ENCODE measurements at places on chromosomes 1 and 21.

GRCh38 chr21:42453224-42453985 is 42.6 kb downstream of the RSPH1 start:
- no peak for DNase-seq

DNA sequence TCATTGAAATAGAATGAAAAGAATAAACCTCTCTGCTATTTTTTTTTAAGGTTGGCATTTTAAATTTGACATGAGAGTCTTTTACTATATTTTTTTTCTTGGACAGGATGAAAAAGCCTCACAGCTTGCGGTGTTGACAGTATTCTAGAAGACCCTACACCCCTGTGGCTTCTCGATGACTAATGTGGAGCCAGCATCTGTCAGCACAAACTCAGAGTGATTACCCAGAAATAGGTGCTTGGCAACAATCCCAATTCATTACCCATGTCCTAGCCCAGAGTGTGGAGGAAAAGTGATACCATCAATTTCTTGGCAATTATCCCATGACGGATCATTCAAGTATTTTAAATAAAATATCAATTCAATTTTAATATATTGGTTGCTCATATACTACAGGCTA is 186.8 kb upstream of the MAP1LC3C start:
- no peak for DNase-seq

- DNase-seq = no peak
These were observed 141.3 kb upstream of the NCAM2 start for GRCh38 chr21:20856926-20857325.

DNA sequence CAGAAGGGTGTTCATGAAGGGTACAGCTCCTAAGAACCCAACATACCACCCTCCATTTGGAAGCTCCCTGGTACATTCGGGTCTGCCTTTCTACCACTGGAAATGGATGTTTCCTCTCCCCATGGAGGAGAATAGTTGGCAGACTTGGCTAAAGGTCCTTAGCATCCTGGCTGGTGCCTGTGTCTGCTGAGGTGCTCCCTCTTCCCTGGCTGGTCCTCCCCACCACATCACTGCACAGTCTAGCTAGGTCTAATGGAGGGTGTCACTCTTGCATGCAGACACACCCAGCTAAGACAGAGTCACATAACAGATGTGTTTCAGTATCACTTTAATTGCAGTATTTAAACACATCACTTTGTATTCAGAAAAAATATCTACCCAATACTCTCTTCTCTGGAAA is 24.7 kb downstream of the CD34 start:
- DNase-seq = no peak

- no peak for DNase-seq
These were observed 21.0 kb downstream of the S100A10 start for GRCh38 chr1:151972542-151973248.

DNA sequence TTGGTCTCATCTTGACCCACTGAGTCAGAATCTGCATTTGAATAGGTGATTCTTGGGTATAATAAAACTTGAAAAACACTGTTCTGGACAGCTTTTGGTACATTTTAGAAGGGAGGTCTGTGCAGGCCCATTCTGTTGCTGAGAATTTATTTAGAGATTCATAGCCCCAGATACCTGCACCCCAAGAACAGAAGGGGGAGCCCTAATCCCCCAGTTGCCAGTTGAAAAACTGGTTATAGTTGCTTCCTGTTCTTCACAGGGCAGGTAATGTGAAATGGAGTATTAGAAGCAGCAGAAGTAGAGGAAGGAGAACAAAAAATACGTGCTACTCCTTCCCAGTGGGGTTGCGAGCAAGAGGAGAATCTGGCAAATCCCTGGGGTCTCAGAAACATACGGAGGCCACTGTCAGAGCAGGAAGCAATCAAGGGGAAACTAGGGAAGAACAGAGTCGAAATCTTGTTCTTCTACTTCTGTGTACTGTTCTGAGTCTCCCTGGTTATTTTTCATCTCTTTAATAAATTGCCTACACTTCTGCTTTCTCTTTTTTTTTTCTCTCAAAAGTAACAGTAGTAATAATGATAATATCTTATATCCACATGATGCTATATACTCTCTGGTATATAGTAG is 4.6 kb upstream of the CLCA2 start:
- DNase-seq = peak; percentile 20

DNA sequence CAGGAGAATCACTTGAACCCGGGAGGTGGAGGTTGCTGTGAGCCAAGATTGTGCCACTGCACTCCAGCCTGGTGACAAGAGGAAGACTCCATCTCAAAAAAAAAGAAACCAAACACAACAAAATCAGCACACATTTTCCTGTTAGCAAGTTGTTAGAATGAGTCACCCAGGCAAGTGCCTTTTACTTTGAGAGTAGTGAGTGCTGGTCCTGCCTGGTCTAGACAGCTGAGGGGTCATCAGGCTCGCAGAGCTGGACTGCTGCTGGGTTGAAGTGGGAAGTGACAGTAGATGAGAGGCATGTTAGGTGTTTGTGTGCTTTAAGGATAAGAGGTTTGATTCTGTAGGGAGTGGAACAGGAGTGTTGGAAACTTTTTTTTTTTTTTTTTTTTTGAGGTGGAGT is 31.9 kb downstream of the GNPAT start:
- DNase-seq = no peak

DNA sequence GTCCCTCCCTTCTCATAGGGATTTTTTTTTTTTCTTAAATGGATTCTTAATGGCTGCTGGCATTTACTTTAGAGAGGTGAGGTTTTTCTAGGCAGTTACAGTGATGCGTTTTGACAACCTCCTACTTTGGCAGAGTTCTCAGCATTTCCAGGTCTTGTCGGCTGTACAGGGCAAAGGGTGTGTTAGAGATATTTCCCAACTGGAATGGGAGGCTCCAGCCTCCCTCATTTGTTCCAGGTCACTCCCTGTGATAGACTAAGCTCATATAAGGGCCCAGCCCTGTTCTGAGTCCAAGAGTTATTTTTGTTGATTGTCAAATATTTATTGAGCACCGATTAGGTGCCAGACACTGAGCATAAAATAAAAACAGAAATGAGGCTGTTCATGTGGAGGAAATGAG is 7.6 kb upstream of the XKR8 start:
- DNase-seq = no peak
